ENCODE measurements at places on chromosomes 2 and 18.

DNA sequence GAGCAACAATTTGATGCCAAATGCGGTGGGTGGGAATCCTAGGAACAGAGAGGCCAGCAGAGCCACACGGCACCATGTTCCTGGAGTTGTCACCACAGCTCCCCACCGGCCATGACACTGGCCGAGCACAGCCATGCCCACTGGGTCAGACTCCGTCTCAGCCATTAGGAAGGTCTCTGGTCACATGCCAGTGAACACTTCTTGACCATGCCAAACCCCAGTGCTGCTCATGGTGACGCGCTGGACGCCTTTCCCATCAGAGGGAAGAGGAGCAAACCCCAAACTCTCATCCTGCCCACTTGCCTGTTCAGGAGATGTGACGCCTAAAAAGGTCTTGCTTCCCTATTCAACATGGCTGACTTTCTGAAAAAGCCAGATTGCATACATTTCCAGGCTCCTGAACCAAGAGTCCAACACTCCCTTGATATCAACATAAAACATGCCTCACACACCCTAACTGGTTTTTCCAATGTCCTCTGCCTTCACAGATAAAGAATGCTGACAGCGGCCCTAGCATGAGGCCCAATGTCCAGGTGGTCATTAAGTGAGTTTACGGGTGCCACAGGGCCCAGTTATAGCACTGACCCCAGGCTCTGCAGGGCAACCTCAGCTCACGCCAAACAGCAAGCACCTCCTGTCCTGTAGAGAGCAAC lies 31.9 kb downstream of the TFCP2L1 start:
- no peak for DNase-seq

GRCh38 chr2:238243496-238244076 lies 3.7 kb upstream of the HES6 start:
- DNase-seq = no peak

DNA sequence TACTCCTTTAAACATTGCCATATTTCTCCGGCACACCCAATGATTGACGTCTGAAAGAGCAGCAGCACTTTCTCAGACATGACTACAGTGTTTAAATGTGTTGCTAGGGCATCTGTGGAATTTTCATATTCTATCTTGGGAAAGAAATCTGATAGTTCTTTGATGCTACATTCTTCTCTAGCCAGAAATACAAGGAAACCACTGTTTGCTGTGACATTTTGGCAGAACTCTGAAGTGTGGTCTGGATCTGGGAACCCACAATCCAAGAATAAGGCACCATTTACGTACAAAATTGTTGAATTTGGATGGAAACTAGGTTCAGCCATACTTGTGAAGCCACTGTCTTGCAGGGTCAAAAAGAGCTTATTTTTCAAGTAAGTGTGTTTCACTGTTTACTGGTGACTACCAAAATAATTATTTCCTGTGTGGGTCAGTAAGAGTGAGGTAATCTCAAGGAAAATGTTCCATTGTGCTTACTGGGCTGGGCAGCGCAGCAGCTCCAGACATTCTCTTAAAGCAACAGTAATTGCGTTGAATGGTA lies 21.3 kb upstream of the CD28 start:
- no peak for DNase-seq

GRCh38 chr2:238456970-238457926 lies 30.5 kb downstream of the ASB1 start:
- no peak for DNase-seq

- DNase-seq = no peak
Measured at GRCh38 chr2:190766595-190766994, 114.0 kb upstream of the GLS start.

DNA sequence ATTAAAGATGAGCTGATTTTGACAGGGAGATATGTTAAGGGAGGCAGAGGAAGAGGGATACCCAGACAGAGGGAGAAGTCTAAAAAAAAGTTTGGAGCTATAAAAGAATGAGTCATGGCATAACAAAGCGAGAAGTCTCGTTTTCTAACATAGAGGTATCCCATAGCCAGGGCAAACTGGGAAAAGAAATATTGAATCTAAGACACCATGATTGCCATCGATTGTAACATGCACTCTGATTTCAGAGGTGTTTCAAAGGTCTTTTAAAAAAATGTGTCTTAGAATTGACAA lies 110.7 kb downstream of the MDH1 start:
- DNase-seq = no peak

Data from stimulated activated CD4-positive, alpha-beta T cell treated with anti-CD3 and anti-CD28 coated beads, Interleukin-1b, Interleukin-23, amount 100 ng/mL, for 24 hours (primary cell).